ENCODE measurements at places on chromosomes 11 and 22.

DNA sequence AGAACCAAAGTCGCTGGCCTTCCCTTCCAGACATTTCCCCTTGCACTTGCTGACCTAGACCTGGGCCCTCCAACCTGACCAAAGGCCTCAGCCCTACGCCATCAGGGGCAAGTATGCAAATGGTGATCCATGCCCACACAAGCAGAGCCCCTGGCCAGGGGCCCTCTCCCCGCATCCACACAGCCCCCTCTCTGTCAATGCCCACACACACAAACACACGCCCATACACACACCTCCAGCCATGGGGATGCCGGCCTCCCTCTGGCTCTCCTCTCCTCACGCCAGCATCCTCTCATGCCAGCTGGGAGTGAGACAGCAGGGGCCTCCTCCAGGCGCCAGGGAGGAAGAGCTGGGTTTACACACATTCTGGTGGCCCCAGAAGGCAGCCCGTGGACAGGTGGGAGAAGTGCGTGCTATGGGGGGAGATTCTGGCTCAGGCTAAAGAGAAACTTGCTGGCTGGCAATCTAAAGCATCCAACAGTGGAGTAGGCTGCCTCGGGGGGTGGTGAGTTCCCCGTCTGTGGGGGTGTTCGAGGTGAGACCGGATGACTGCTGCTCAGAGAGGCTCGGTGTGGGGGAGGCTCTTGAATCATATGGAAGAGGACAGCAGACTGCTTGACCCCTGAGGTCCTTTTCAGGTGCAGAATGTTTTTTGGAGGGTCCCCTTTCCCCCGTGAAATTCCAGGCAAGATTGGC is 4.8 kb downstream of the NRXN2 start:
- DNase-seq, result no peak

DNA sequence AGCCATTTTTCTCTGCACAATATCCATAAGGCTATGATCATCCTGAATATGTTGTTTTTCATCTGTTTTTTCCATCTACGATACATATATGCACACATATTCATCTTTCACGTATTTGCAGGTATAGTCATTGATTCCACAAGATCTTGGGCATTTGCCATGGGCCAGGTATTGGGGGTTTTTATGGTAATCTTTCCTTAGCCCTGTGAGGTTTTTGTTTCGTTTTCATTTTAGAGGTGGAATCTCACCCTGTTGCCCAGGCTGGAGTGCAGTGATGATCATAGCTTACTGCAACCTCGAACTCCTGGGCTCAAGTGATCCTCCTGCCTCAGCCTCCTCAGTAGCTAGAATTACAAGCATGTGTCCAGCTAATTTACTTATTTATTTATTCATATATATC is 20.0 kb downstream of the CD6 start:
- no peak for DNase-seq

GRCh38 chr22:45962434-45962718 is 14.6 kb downstream of the WNT7B start:
- DNase-seq, result no peak

DNA sequence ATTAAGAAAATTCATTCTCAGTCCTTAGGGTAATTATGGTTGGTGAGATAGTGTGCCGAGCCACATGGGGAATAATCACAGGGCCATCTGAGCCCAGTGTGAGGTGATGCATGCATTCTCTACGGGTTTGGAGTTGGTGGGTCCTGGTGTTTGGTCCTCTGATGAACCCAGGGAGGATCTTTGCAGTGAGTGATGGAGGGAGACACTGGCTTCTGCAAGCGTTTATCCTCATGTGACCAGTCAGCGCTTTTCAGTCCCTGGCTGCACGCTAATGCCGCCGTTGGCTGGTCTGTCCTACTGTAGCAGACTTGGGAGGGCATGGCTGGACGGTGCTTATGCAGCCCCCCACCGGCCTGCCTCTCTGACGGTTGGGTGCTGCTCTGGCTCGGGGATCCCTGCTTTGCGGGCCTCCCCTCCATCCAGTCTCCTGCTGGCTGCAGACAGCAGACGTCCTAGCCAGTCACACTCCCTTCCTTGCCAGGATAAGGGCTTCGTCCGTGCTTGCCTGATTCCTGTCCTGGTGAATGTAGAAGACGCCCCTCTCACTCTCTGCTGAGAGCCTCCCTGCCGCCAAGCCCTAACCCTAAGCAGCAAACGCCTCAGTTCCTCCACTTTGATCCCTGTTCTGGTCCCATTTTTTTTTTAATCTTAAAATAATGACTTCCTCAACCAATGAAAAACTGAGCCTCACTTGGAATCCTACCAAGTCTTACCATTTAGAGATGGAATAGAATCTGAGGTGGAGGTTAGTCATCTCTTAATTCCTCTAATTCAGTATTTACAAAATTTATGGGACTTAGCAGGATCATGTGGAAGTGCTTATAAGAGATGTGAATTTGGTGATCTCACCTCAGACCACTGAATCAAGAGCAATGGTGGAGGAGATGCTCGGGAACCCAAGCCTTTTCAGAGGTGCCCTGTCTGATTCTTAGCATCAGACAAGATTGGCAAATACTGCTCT is 143.7 kb upstream of the SORL1-AS1 start:
- DNase-seq, result no peak

DNA sequence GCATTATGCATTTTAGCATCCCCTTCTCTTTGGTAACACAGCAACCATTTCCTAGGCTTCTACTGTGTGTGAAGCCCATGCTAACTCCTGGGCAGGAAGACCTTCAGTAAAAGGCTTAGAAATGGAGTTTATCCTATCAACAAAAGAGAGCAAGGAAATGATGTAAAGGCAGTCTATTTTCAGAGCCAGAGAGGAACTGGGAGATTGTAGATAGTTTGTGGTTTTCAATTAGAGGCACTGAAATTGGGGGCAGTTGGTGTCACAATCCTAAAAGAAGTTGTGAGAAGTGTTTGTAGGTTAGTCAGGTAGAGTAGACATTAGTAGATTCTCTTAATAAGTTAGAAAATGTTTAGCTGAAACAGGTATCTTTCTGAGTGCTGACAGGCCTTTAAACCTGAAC is 7.1 kb downstream of the ACAD8 start:
- DNase-seq, result no peak

- no peak for DNase-seq
Observed at GRCh38 chr11:47241841-47242301, 6.7 kb downstream of the ACP2 start.

- no peak for DNase-seq
Observed at GRCh38 chr22:33014621-33015020, 43.6 kb downstream of the SYN3 start.

GRCh38 chr11:118901494-118902335 is 18.0 kb downstream of the CXCR5 start:
- no peak for DNase-seq

DNA sequence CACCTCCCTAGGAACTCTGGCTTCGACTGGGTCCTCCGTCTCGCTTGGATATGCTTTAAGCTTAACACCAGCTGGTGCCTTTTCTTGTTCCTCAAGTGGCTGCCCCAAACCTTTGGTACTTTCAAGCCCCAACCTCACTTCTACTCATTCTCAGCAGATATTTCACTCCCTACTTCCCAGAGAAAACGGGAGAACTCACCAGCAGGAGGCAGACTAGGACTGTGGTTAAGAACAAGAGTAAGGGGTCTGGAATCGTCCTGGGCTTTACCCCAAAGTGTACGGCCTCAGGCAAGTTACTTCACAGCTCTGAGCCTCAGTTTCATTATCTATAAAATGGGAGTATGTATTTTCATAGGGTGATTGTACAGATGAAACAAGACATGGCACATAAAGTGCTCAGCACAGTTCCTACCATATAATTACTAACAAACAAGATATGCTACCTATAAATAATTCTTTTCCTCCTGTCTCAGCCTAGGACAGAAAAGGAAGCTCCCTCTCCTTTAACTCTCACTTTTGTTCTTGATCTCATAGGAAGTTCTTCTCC is 37.8 kb downstream of the PAMR1 start:
- DNase-seq, result no peak

GRCh38 chr11:58394195-58394594 is 12.5 kb downstream of the OR5B3 start:
- DNase-seq, result no peak

GRCh38 chr22:23193882-23194281 is 13.6 kb downstream of the BCR start:
- DNase-seq, result no peak

DNA sequence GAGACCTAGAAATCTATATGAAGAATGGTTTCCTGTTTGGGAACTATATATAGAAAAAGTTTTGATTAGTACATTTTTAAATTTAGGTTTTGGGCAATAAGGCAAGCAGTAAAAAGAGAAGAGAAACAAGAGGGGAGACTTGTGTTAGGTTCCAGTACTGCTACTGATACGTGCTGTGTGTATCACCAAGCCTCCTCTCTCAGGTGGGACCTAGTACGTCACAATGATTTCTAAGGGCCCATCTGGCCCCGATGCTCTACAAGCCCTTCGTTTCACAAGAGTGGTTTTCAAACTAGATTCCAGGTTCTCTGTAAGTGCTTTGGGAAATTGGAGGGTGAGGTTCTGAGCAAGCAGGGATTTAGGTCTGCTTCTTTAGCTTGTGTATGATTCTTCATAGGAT is 39.2 kb downstream of the USP35 start:
- no peak for DNase-seq

- peak; percentile 89 for DNase-seq
Observed at GRCh38 chr22:22895776-22896445, 8.3 kb downstream of the IGLL5 start.

DNA sequence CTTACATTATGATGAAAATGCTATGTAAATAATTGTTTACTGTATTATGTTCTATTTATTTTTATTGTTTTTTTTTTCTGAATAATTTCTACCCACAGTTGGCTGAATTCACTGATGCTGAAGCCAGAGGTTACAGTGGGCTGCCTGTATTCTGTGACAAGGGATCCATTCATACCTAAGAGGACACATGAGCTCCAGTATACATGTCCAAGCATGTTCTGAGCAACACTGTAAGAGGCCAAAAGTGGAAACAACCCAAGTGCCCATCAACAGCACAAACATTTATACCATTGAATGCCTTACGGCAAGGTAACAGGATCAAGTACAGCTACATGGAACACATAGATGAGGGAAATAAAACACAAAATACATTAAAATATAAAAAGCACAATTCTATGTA is 1.4 kb upstream of the SRSF8 start:
- DNase-seq, result no peak

DNA sequence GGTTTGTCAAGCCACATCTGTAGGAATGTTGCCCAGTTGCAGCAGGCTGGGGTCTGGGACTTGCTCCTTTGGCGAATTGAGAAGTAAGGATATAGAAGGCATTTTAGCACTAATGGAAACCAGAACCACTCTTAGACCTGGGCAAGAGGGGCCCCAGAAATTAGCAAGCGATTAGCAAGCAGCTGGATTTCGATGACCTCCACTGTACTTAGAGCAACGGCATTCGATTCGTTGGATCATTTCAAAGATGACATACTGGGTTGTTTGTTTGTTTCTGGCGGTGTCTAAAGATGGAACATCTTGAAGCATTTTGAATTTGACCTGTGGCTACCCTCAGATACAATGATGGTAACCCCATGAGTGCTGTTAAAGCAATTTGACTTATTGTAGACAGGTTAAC is 1.2 kb upstream of the CDPF1 start:
- DNase-seq, result no peak

GRCh38 chr22:41687901-41688364 is 734 bp downstream of the SNU13 start:
- peak; percentile 41 for DNase-seq

GRCh38 chr11:932435-932834 is 6.8 kb downstream of the AP2A2 start:
- DNase-seq, result no peak

GRCh38 chr11:69425895-69426544 is 55.4 kb upstream of the LINC01488 start:
- no peak for DNase-seq

- DNase-seq, result no peak
Observed at GRCh38 chr11:116870054-116870453, 32.6 kb upstream of the APOA1 start.

DNA sequence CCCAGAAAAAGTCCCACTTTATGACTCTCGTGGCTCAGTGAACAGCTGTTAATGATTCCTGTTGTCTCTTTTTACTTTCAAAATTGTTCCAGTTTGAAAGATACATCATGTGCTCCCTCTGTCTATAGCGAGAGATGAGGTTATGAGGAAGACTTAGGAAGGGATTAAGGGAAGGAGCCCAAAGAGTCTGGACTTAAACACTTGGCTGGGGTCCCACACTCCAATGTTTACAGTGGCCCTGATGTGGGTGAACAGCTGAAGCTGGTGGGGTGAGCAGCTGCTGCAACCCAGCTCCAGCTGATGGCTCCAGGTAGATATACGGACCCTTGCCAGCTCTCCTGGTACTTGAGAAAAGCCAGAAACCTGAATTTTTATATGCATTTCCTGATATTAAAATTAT is 84.5 kb upstream of the PLET1 start:
- DNase-seq, result no peak

DNA sequence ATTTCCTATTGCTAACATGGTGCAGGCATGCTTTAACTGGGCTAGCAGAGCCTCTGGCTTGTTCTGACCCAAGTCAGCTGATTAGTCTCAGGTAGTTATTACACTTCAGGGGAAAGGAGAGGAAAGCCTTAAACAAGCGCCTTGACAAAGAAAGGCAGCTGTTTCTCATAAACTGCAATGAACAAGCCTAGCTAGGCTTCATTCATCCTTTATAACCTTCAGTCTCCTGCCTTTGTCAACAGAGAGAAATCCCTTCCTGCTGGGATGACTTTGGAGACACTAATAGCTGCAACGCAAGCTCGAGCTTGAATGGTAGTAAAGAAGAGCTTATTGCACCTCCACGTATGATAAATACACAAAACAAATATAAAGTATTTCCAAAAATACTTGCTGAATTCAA is 68.4 kb downstream of the CCDC34 start:
- no peak for DNase-seq

DNA sequence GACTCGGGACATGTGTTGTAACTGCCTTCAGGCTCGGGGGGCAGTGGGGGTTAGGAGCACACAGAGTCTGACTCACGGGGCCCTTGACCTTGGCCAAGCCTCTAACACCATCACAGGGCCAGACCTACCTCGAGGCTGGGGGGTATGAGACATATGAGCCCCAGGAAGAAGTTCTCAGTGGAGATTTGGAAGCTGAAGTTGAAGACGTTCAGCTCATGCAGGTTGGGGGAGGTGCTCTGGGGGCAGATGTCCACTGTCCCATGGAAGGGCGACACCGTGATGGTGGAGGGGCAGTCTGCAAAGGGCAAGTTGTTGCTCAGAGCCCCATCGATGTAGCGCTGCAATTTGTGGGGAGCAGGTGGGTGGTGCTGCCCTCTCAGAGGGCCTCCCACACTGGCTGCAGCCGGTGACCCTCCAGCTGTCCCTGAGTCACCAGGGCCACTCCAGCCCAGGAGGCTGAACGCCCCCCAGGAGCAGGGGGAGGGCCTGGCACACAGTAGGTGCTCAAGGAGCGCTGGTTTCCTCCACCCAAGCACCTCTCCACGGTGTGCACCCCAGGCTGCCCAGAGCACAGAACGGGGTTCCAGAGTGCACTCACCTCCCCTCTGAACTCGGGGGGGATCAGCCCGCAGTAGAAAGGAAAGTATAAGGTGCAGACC is 2.5 kb downstream of the PNPLA5 start:
- no peak for DNase-seq

DNA sequence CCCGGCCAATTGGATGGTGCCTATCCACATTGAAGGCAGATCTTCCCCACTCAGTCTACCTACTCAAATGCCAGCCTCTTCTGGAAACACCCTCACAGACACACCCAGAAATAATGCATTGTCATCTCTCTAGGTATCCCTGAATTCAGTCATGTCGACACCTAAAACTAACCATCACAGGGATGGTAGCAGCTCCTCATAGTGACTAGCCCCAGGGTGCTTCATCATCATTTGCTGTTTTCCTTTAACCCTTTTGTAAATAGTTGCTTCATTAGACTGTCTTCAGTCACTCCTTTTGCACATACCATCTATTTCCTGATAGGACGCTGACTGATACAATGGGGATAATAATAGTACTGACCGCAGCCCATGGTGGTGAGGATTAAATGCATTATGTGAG is 18.8 kb upstream of the AMOTL1 start:
- no peak for DNase-seq
